ENCODE measurements at places on chromosomes 11 and 22. TPM values are rescaled to one million over a fixed set of nuclear protein-coding genes. Genes with fewer than 3 reads are reported as not detected.
A peak's percentile ranks its signal among the peaks of the same experiment; 100 is the strongest.

Gene CRACR2B
- 1.3 TPM for total RNA-seq

Gene MS4A14
- total RNA-seq: not detected

Gene GNG3
- total RNA-seq: not detected

Gene CHST1
- 0.23 TPM for total RNA-seq

Gene MIOX
- not detected for total RNA-seq

Gene TPP1
- 38.4 TPM for total RNA-seq

Gene TLCD5
- total RNA-seq: 1.7 TPM

GRCh38 chr11:77619576-77620198, 17.9 kb downstream of the CLNS1A start:
- no peaks in the 10 kb centered on the region for H3K27me3 ChIP-seq
- H3K27ac ChIP-seq: no peak overlapping the region
- DNase-seq: peak; percentile 5
- no peak overlapping the region for H3K4me3 ChIP-seq
- H3K36me3 ChIP-seq: peaks cover 47% of the 10 kb centered on the region
- H3K4me1 ChIP-seq: no peaks in the 10 kb centered on the region

- no peak overlapping the region for H3K4me3 ChIP-seq
- H3K27me3 ChIP-seq: peaks cover 4% of the 10 kb centered on the region
- no peak for DNase-seq
- H3K27ac ChIP-seq: no peak overlapping the region
Measured at GRCh38 chr11:36012455-36012854, 68.6 kb downstream of the LDLRAD3 start.

GRCh38 chr11:68956547-68957254, 24.1 kb downstream of the MRGPRD start:
- no peak overlapping the region for H3K4me3 ChIP-seq
- H3K27me3 ChIP-seq: peaks cover 3% of the 10 kb centered on the region
- no peak overlapping the region for H3K27ac ChIP-seq

GRCh38 chr11:105705786-105706530, 96.1 kb downstream of the GRIA4 start:
- H3K36me3 ChIP-seq: no peaks in the 10 kb centered on the region
- H3K27me3 ChIP-seq: peaks cover 1% of the 10 kb centered on the region
- no peaks in the 10 kb centered on the region for H3K4me1 ChIP-seq
- H3K27ac ChIP-seq: no peak overlapping the region

GRCh38 chr11:3018596-3018995, 26.5 kb upstream of the NAP1L4 start:
- no peak for DNase-seq
- H3K4me3 ChIP-seq: no peak overlapping the region
- H3K27ac ChIP-seq: peak overlapping the region; percentile 16

GRCh38 chr11:75492181-75492820, 33.4 kb downstream of the GDPD5 start:
- H3K4me1 ChIP-seq: peaks cover 24% of the 10 kb centered on the region
- DNase-seq: peak; percentile 49
- H3K4me3 ChIP-seq: peak overlapping the region; percentile 24

GRCh38 chr11:44601471-44602370, 36.3 kb downstream of the CD82 start:
- peaks cover 71% of the 10 kb centered on the region for H3K36me3 ChIP-seq
- peak overlapping the region; percentile 26 for H3K4me3 ChIP-seq
- no peak for DNase-seq
- H3K27ac ChIP-seq: peak overlapping the region; percentile 85

- H3K4me3 ChIP-seq: peak overlapping the region; percentile 93
- H3K36me3 ChIP-seq: peaks cover 7% of the 10 kb centered on the region
- peak overlapping the region; percentile 99 for H3K27ac ChIP-seq
- H3K27me3 ChIP-seq: no peaks in the 10 kb centered on the region
Measured at GRCh38 chr22:50531546-50531961, 1.7 kb upstream of the TYMP start.
